ENCODE measurements at places on chromosomes 6 and 20. TPM values are rescaled to one million over a fixed set of nuclear protein-coding genes. Genes with fewer than 3 reads are reported as not detected.
A peak's percentile ranks its signal among the peaks of the same experiment; 100 is the strongest.

Gene KCNB1
- not detected for total RNA-seq

Gene RPP40
- 42.0 TPM for total RNA-seq

Gene POU5F1
- not detected for total RNA-seq

Gene SMLR1
- total RNA-seq = not detected

Gene TMEM170B
- 15.0 TPM for total RNA-seq

Gene TINAG
- not detected for total RNA-seq

Gene SLC35F1
- total RNA-seq = 0.17 TPM

Gene NKAPL
- not detected for total RNA-seq

GRCh38 chr6:82227770-82228169 lies 19.8 kb downstream of the IBTK start:
- no peak for DNase-seq

GRCh38 chr20:12715991-12716680 lies 292.6 kb upstream of the SPTLC3 start:
- no peak for DNase-seq

DNA sequence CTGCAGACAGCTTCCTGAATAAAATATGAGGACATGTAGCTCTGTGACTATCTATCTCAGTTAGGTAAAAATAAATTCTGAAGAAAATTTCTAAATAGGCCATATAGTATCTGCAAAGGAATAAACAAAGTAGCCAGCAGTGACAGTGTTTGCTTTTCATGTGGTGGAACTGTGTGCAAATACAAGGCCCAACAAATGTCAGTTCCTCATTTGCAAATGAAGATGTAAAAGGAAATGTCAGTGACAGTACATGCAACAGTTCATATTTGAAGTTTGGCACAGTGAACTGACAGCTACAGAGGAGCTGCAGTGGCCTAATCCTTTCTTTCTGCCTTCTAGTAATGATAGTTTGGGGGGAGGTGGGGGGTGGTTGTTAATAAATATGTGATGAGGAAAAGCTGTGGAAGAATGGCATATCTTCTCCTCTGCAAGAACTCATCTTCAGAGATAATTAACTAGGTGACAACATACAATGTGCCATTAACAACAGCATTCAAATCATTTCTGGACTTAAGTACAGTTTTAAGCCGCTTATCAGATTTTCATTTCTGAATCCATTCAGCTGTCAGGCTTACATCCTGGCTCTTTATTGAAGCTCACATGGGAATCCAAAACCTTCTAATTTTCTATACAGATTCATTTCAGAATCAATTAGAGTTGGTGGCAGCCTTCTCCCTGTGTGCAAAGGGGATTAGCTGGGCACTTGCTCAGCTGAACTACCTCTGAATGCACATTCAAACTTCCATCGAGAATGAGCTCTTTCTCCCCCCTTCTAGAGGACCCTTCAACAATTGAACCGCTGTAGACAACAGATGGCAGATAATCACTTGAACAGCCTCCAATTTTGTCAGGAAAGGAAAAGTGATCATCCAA lies 1059.0 kb upstream of the EPHA7 start:
- DNase-seq = no peak

- DNase-seq = no peak
Observed at GRCh38 chr20:57275813-57276212, 9.4 kb upstream of the BMP7 start.

DNA sequence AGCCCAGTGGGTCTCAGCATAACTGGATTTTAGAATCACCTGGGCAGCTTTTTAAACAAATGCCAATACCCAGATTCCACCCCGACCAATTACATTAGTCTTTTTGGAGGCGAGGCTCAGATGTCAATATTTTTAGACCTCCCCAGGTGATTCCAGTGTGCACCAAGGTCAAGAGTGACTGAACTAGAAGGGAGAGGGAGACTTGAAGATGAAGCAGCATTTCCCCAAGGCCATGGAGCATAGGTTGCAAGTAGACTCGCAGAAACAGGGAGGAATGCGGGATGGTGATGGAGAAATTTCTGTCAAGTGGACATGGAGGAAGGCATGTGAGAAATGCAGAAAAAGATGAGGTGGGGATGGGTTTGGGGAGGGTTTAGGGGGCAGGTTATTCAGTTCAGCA lies 64.9 kb downstream of the BCAS1 start:
- no peak for DNase-seq

DNA sequence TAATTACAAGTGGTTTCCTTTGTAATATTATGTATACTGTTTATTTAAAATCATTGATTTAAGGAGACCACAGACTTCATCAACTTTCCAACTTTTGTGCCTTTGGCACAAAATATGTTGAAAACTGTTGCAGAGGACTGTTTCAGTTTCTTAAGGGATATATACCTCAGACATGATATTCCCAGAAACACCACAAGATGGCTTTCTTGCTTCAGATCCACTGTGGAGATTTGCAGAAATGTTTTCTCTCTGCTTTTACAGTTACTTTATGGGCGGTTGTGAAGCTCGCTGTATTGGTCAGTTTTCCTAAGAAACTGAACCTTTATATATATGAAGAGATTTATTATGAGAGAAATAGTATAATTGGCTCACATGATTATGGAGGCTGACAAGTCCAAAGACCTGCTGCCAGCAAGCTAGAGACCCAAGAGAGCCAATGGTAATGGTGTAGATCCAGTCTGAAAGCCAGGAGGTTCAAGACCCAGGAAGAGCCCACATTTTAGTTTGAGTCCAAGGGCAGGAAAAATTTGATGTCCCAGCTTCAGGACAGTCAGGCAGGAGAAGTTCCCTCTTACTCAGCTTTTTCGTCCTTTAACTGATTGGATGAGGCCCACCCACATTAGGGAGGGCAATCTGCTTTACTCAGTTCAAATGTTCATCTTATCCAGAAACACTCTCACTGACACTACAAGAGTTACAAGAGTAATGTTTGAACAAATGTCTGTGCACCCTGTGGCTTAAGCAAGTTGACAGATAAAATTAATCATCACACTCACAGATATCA lies 12.8 kb downstream of the ME1 start:
- DNase-seq = peak; percentile 41

GRCh38 chr6:13101985-13102384 lies 226.4 kb downstream of the TBC1D7 start:
- no peak for DNase-seq

DNA sequence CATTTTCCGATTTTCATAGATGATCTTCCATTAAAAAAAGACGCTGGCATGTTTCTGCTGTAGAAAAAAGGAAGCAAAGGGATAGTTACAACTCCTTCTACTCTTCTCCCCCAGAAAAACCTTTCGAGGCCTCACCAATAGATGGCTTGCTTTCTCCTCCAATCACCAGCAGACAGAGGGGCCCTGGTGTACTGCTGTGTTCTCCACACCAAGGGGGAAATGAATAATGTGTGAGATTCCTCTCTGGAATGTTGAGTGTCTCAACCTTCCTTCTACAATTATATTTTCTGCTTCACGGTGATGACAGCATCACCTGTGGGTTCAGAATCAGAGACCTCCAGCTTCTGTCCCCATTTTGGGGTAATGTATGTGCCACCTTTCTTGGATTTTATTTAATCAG lies 185.7 kb upstream of the FLRT3 start:
- no peak for DNase-seq

GRCh38 chr6:81842254-81842653 lies 89.8 kb upstream of the TENT5A start:
- no peak for DNase-seq

DNA sequence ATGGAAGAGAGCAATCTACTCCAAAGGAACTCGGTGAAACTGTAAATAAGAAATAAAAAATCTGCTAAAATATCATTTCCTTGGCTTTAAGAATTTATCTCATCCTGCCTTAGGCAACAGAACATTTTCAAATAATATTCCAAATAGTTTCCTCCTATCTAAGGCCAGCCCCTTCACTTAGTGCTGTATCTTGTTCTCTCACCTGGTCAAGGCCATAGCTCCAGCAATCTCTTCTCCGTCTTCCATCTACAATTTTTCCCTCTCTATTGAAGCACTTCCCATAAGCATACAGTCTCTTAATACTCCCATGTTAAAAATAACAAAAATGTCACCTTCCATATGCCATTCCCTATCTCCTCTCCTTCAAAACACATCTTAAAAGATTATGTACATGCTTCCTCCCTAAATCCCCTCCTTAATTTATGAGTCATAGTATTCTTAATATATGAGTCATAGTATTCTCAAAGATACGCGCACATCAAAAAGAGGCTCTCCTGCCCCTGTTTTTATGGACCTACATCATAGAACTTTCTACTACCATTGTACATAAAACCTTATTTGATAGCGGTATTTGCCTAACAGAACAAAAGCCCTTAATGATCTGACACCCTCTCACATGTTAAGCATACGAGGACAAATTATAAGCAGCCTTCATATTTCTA lies 146.9 kb downstream of the PDE10A start:
- DNase-seq = peak; percentile 4

GRCh38 chr20:2984028-2984501 lies 59.4 kb upstream of the GNRH2 start:
- no peak for DNase-seq

DNA sequence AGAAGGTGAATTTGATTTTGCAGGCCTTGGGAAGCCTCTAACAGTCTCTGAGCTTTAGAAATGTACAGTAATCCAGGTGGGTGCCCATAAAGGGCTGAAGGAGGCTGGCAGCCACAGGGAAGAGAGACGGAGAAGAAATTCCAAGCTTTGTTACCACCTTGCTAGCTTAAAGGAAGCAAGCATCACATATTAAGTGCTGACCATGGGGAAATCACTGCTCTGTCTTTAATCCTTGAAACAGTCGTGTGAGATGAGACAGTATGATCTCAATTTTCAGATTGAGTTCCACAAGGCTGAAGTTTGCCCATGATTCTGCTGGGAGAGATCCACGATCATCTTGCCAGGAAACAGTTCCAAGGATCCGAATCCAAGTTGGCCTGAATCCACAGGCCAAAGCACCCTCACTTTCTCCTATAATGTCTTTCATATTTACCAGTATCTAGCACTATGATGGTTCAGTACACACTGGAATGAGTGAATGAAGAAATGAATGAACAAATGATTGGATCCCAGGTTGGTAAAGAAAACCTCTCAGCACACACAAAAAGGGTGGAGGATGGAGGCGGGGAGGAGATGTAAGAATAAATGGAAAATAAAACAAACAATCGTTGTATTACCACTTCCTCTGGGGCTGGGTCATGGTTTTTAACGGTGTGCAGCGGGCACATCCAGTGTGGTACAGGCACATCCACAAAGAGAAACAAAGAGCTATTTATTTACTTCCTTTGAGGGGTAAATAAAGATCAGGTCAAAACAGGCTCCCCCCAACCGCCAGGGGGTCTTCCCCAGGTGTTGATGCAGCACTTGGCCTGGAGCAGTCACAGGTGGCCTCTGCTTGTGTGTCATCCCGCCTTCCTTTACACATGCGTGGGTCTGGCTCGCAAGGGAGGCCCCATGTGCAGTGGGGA lies 28.2 kb upstream of the TAF8 start:
- DNase-seq = no peak

GRCh38 chr6:41470331-41471063 lies 75.7 kb upstream of the FOXP4 start:
- peak; percentile 40 for DNase-seq

DNA sequence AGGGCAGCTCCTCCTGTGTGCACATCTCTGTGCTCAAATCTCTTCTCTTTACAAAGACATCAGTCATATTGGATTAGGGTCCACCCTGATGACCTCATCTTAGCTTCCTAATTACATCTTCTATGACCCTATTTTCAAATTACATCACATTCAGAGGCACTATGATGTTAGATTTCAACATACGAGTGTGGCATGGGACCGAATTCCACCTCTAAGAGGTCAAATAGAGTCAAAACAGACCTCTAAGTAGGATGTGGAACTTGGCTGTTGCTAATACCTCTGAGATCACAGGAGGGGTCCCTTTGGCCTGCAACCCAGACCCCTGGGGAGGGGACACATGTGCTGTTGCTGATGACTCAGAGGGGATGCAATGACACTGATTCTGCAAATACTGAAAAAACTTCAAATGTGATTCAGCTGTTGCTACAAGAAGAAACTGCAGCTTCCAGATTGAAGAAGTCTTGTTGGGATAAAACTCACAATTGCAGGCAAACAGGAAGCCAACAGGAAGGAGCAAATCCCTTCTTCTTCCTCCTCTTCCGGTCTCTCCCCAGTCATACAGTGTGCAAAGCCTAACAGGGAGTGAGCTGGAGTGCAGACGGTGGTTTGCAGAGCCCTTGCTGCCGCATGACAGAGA lies 216.2 kb downstream of the MYLK4 start:
- DNase-seq = peak; percentile 72

GRCh38 chr20:59772373-59772705 lies 161.1 kb downstream of the SYCP2 start:
- no peak for DNase-seq

DNA sequence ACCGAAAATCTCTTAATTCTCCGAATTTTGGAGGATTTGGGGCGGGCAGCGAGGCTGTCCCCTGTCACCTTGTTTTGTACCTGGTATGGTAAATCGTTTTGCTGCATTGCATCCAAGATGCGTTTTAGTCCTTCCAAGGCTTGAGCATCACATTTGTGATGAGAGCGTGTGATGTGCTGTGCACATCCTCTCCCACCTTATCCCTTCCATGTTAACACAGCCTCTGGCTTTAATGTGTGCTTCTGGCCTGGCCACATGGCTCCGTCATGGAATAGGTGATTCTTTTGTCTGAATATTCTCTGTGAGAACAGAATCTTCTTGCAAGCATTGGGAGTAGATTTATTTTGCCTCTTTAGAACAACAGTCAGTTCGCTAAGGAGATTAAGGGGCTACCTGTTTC lies 763 bp downstream of the TMEM14A start:
- DNase-seq = no peak

- DNase-seq = no peak
Observed at GRCh38 chr20:54535746-54536145, 60.4 kb downstream of the DOK5 start.

DNA sequence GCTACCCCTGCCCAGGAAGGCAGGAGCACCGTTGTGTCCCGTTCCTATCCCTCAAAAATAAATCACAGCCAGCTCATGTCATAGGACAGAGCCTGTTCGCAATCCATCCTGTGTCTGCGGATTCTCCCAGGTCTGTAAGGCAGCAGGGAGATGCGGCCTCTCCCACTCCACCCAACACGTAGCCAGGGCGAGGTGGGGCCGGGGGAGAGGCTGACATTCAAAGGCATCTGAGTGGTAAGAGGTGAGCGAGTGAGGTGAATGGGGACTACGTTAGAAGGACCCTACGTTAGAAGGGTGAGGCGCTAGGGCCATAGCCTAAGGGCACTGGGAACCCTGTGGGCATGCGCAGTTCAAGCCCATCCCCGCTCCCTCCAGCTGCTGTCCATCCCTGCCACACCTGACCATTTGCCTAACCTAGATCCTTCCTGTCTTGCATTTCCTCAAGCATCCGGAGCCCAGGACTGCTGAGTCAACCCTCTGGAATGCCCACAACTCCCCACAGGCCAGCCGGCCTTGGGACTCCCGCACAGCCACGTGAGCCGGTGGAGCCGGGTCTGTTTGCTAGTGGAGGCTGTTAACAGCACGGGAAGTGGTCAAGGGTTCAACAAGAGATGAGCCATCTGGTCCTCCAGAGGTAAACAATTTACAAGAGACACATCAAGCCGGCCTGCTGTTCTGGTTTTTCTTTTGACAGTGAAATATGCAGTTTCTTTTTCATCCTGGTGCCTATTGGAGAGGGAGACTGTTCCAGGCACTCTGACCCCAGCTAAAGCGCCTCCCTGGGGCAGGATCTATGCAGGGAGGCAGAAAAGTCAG lies 45.9 kb downstream of the RIPOR3 start:
- peak; percentile 60 for DNase-seq

Measured in NCI-H460 (cell line).